ENCODE measurements at places on chromosomes 5 and 9.

DNA sequence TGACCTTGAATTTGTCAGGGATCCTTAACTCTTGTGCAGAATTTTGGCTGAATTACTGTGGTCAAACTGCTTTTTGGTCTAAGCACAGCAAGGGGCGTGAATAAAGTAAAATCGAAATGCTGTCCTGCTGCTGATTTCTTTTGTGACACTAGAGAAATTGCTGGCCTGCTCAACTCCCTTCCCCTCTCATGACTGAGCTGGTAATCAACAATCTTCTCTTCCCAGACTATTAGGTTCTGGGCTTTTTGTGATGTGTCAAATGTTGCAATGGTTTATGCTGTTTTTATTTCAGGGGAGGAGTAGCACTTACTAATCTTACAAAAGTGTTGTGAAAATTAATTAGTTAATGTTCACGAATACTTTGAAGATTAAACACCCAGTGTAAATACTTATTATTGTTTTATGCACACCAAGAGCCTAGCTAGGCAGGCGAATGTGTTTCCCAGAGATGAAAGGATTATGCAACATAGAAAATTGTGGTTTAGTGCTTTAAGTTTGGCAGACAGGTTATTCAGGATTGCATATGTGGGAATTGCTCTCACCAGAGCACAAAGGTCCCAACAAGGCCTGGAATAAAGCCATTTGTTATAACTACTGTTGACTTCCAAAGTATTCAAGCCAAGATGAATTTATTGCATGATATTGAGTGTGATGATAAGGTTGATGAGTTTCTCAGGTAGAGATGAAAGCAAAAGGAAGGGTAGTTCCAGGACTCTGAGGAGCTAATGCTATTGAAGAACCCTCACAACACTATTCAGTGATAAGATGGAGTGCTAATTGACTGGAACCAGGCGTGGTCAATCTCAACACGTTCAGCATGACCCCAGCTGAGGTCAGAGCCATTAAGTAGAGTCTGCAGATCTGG is 280.7 kb upstream of the ZNF608 start:
- H3K36me3 ChIP-seq: no peaks in the 10 kb centered on the region
- no peaks in the 10 kb centered on the region for H3K4me1 ChIP-seq
- no peaks in the 10 kb centered on the region for H3K27me3 ChIP-seq
- no peak overlapping the region for H3K27ac ChIP-seq
- no peak overlapping the region for H3K4me3 ChIP-seq
- no peak for DNase-seq

DNA sequence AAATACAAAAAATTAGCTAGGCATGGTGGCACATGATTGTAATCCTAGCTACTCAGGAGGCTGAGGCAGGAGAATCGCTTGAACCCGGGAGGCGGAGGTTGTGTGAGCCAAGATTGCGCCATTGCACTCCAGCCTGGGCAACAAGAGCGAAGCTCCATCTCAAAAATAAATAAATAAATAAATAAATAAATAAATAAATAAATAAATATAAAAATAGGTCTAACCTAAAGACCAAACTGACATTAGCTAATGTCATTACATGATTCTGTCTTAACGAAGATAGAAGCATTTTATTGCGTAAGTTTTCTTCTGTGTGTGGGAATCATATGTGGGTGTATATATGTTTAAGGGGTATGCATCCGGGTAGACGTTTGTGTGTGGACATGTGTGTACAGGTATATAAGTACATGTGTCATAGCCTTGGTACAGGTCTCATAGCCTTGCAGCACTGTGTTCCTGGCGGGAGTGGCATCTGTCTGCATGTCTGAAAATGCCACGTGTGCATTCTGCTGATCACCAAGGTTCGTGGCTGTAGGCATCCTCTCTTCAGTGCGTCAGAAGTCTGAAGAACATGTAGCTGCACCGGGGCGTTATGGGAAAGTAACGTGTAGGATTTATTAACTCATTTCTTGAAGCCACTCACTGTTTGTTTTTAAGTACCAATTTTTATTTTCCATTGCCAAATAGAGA is 298.1 kb downstream of the NR3C1 start:
- peaks cover 9% of the 10 kb centered on the region for H3K4me1 ChIP-seq
- no peak overlapping the region for H3K4me3 ChIP-seq
- no peaks in the 10 kb centered on the region for H3K27me3 ChIP-seq
- no peak overlapping the region for H3K27ac ChIP-seq

DNA sequence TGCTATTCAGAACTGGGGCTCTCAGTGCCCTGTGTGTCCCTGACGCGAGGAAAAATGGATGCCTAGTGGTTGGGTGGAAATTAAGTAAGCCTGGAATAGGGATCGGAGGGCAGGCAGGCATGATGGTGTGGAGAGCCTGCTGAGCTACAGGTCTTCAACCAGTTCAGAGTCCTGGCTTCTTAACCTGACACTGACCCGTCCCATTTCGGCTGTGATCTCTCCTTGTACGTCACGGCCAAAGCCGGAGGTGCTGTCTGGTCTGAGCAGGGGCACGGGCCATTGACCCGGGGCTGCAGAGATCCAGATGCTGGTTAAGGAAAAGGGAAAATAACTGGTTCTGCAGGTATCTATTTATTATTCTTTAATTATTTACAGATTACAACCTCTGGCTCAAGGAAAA is 27.9 kb downstream of the RHOBTB3 start:
- DNase-seq: no peak
- H3K36me3 ChIP-seq: peaks cover 100% of the 10 kb centered on the region
- H3K27me3 ChIP-seq: no peaks in the 10 kb centered on the region
- no peak overlapping the region for H3K4me3 ChIP-seq
- H3K27ac ChIP-seq: no peak overlapping the region

DNA sequence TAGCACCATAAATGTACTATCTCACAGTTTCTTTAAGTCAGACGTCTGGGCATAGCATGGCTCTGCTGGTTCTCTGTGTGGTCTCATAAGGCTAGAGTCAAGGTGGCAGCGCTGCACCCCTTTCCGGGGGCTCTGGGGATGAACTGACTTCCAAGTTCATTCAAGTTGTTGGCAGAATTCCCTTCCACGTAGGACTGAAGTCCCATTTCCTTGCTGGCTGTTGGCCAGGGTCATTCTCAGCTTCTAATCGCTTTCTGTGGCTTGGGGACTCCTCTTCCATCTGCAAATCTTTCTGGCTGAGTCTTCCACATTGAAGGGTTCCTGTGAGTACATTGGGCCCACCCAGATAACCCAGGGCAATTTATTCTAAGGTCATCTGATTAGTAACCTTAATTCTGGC is 211.0 kb downstream of the AGTPBP1 start:
- no peaks in the 10 kb centered on the region for H3K4me1 ChIP-seq
- H3K4me3 ChIP-seq: no peak overlapping the region
- H3K27me3 ChIP-seq: no peaks in the 10 kb centered on the region

DNA sequence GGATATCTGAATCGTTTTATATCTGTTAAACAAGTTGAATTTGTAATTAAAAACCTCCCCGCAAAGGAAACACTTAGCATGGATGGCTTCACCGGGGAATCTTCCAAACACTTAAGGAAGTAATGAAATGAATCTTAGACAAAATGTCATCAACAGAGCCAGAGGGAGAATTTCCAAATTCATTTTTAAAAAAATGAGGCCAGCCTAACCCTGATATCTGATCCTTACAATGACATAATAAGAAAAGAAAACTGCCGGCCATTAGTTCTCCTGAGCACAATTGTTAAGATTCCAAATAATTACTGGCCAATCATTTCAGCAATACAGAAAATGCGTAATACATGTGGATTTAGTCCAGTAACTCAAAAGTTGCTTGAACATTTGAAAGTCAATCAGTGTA is 6.1 kb upstream of the KIF12 start:
- H3K27ac ChIP-seq: no peak overlapping the region
- no peak for DNase-seq
- H3K27me3 ChIP-seq: peaks cover 36% of the 10 kb centered on the region

All from endodermal cell (in vitro differentiated cells).